Muscle of leg (tissue), 16 donors: ENCODE measurements at places on chromosomes 11 and 22.

GRCh38 chr11:47507563-47508239 lies 45.2 kb downstream of the CELF1 start:
- DNase-seq = no peak

GRCh38 chr11:42625757-42626665 lies 685.8 kb upstream of the API5 start:
- no peak for DNase-seq

- DNase-seq = no peak
These were observed 5.5 kb upstream of the IL10RA start for GRCh38 chr11:117980720-117981119.

- peak; percentile 62 for DNase-seq
These were observed 486 bp downstream of the CLMP start for GRCh38 chr11:123194337-123195187.

DNA sequence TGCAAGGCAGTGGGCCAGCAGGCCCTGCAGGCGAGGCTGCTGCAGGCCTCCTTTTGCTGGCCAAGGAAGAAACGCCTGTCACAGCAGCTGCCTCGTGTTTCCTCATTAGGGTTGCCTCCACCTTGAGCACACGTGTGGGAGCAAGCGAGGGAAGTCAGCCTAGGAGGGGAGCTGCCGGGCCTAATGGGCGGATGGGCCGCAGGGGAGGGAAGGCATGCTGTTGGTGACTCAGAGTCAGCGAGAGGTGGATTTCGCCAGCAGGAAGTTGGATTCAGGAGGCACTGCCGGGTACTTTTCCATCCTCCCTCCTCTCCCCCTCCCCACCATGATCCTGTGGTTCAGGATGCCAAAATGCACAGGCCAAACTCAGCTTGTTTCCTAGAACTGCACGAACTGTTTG lies 498.7 kb downstream of the METTL15 start:
- no peak for DNase-seq

GRCh38 chr11:127075758-127076157 lies 75.2 kb upstream of the KIRREL3 start:
- DNase-seq = no peak

- DNase-seq = no peak
These were observed 10.8 kb upstream of the RASSF10 start for GRCh38 chr11:12998336-12998735.

GRCh38 chr11:35082321-35083180 lies 56.4 kb upstream of the CD44 start:
- peak; percentile 89 for DNase-seq

DNA sequence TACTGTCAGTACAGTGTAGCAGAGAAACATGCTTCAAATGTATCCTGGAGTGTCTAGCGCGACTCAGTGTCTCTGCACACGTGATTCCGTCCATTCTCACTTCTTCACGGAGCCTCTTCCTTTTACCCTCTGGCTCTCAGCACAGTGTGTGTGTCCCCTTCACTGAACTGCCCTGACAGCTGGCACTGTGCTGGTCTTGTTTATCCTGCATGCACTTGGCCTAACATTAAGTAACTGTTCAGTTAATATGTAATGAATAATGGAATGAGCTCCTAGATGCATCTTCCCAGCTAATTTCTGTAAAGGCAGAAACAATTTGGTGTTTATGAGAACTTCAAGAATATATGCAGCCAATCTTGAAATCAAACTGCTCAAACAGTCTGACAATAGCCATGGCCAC lies 44.4 kb downstream of the KMT5B start:
- DNase-seq = no peak

DNA sequence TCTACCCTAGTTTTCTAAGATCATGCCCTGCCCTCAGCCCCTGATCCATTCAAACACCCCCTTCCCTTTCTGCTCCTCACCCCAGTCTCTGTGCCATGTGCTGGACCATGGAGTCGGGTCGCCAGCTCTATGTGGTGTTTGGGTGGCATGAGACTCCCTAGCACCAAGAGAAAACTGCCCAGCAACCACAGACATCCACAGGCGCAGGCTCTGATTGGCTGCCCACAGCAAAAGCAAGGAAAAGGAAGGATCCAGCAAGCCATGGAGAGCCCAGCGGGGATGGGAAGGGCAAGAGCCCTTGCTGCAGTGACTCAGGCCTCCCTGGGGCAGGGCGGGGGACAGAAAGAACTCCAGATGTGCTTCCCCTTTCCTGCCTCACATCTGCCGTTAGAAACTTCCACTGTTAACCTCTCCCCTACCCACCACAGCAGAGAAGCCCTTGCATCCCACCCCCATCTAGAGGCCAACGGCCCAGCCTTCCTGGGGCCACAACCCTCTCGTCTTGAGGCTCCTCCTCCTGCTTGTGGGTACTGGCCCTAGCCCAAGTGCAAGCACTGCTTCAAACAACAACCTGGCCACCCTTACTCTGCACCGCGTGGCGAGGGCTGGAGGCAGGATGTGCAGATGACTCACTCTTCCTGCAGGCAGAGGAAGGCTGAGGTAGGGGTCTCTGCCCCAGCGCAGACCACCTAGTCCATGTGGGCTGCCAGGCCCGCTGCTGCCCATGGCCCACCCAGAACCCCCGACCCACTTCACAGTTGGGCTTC lies 9.7 kb upstream of the AHNAK start:
- peak; percentile 94 for DNase-seq

DNA sequence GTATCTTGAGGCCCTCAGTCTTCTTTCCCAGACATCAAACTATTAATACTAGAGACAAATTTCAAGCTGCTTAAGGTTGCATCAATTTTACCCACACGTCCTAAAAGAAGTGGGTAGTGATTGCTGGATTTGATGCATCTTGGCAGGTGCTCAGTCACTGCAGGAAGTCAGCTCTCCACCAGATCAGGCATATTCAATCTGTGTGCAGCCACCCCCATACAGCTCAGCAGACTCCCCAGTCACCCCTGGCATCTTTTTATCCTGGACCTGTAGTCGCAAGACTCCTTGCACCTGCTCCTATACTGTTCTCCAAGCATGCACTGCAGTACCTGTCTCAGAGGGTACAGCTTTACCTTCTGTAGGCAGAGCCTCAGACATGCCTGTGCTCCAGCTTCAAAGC lies 343.1 kb upstream of the ISX start:
- DNase-seq = no peak

- DNase-seq = no peak
These were observed 5.1 kb upstream of the IGSF9B start for GRCh38 chr11:133961890-133962289.

DNA sequence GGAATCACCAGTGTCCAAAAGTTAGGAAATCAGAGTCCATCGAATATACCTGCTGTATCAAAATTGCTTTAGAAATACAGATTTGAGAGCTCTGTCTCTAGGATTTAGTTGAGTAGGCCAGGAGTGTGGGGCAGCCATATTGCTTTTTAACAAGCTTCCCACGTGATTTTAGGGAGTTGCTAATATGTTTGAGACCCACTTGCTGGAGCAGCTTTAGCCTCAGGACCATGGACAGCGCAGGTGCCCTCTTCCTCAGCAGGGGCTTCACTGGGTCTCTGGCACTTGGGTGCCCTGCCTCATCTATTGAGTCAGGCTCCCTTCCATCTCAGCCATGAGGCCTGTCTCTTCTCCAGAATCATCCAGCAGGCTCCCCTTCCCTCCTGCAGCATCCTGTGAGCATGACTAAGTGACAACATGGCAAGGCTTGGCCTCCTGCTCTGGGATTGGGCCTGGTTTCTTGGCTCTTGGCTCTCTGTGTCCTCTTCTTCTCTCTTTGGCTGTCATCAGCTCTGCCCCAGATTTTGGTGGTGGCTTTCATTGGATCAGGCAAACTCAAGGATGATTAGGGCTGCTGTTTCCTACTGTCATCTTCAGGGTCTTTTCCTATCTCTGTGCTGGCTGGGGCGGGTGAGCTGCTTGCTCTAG lies 70.0 kb downstream of the SGSM1 start:
- peak; percentile 31 for DNase-seq
